SK-N-SH (cell line): ENCODE measurements at places on chromosomes 3 and 15.
A peak's percentile ranks its signal among the peaks of the same experiment; 100 is the strongest.

DNA sequence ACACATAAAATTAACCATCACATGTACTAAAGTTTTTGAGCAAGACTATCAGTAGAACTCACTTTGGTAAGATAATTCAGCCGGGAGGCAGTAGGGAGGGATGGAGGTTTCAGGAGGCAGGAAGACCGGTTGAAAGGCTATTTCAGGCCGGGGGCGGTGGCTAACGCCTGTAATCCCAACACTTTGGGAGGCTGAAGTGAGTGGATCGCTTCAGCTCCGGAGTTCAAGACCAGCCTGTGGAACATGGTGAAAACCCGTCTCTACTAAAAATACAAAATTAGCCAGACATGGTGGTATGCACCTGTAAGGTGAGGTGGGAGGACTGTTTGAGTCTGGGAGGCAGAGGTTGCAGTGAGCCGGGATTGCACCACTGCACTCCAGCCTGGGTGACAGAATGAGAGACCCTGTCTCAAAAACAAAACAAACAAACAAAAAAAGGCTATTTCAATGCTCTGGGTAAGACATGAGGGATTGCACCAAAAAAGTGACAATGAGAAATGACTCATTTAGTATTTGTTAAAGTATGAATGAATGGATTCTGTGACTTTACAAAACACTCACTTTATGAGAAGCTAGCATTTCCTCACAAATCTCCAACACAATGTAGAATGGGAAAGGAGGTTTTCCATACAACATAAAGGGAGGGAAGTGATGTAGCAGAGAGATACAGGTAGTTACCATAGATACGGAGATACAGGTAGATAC lies 43.9 kb downstream of the SH3BP5 start:
- no peak for DNase-seq

GRCh38 chr3:115359536-115359935 lies 212.4 kb upstream of the ZBTB20 start:
- no peak for DNase-seq

DNA sequence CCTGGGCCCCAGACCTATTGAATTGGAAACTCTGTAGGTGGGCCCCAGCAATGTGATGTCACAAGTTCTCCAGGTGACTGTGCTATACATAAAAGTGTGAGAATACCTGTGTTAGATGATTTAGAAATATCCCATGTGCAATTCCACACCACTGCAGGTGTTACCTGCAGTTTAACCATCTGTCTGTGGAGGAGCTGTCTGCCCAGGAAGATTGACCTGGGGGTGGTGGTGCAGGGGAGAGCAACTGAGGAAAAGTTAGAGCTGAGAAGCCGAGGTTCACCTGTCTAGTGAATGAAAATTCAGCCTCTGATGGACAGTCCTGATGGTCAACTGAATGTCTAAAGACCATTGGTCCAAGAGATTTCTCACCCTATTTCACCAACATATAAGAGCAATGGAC lies 132.2 kb upstream of the SLC24A5 start:
- DNase-seq, result no peak

- no peak for DNase-seq
Observed at GRCh38 chr3:34072297-34072696, 273.9 kb downstream of the PDCD6IP start.

- DNase-seq, result no peak
Observed at GRCh38 chr15:73879426-73879825, 6.1 kb downstream of the TBC1D21 start.

- DNase-seq, result no peak
Observed at GRCh38 chr15:71649894-71650293, 160.5 kb upstream of the NR2E3 start.

DNA sequence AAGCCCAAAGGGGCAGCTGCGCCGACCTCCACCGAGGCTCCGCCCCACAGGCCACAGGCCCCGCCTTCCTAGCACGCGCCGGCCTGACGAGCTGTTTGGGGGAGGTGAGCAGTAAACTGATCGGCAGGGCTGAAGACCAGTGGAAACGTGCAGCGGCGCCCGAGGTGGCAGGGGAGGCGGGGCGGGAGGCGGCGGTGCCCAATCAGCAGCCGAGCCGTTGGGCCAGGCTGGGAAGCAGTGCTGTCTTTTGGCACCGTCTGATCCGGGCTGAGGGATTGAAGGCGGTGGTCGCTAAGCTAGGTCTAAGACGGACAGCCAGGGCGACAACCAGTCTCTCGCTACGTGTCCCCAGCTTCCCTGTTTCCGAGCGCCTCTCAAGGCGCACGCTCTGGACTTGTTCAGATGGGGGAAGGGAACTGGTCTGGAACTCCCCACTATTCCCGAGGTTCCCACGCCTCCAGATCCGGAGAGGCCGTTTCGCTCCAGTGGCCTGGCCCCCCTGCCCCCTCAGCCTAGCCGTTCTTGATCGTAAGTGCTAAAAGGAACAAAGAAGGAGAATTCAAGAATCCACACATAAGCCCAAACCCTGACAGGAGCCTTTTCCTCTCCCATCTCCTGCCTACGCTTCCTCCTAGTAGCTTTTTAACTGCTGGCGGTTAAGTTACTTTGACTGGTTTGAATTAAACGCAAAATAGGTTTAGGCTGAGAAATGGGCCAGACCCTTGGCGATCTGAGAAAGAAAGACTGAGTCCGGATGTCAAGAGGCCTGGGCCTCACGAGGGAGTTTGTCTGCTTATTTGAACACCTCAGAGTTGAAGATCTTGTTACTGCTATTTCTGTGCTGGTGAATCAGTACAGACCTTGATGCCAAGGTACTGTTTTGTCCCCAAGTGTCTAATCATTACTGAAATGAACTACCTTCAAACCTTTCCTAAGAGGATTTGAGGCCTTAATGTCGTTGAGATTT lies at the start of gene FMN1:
FMN1 (minus strand) TSS at position 11 of the 967 bp plus-strand sequence. CDS start 39,800 bp downstream, outside the sequence.
- DNase-seq, result peak; percentile 95

DNA sequence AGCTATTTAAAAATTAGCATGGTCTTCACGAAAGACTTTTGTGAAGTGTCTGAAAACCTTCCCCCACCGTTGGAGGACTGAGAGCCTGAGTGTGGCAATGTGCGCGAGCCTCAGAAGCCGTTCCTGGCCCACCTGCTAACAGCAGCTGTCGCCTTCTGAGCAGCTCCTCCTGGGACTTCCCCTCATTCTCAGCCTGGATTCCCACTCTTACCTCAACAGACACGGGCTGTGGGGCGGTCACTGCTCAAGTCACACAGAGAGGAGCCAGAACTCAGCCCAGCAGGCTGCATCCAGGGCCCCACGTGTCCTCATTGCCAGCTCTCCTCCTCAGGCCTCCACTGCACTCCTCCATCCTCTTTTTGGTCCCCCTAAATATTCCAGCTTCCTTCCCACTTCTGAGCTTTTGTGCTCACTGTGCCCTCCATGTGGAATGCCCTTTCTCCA lies 7.8 kb downstream of the DNASE1L3 start:
- no peak for DNase-seq

- peak; percentile 12 for DNase-seq
Observed at GRCh38 chr3:192514081-192514753, 213.1 kb downstream of the FGF12 start.

DNA sequence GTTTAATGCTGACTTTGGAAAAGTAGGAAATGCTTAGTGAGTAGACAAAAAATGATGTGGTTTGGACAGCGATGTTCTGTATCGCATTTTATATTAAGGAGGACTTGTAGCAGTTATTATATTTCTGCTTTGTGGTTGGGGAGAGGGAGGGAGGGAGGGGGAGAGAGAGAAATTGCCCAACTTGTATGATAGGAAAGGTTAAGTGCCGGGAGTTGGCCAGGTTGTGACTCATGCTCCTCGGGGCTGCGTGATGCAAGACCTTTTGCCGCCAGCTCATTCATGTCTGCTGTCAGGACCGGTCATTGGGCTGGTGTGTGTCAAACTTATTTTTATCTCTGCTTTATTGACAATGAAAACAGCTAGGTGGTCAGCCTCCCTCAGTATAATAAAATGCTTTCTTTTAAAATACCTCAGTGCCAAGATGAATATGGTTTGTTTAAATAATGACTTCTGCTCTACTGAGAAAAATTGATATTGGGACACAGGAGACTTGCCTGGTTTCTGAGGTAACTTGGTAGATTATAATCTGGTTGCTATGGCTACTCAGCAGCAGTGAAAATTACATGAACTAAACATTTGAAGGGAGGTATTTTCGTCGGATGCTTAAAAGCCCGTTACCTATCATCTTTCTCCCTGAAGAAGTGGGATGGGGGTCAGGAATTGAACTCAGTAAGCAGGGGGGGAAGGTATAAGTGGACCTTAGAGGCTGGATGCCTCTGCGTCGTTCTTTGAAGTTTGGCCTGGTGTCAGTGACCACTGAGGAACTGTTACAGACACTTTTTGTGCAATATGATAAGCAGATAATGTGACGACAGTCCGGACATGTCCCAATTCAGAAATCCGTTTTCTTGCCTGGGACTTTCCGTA lies 90.7 kb downstream of the FNDC3B start:
- DNase-seq, result peak; percentile 65

GRCh38 chr3:82080792-82081191 lies 319.3 kb upstream of the GBE1 start:
- DNase-seq, result no peak

GRCh38 chr3:30227571-30228301 lies 378.7 kb upstream of the TGFBR2 start:
- no peak for DNase-seq

DNA sequence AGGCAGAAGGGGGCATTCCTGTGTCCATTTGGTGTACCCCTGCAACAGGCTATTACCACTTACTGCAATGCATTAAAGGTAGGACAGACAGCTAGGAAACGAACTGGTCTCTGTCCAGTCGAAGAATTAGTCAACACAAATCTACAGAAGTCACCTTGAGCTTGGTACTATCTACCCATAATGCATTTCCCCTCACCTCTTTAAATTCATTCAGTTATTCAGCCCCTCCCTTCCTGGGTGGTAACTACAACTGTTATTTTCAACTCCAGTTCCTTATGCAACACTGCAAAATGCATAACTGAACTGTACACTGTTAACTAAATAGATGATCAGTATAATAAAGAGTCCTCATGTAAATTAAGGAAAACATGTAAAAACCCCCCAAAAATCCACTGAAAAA lies 77.6 kb downstream of the MAGI1 start:
- no peak for DNase-seq

DNA sequence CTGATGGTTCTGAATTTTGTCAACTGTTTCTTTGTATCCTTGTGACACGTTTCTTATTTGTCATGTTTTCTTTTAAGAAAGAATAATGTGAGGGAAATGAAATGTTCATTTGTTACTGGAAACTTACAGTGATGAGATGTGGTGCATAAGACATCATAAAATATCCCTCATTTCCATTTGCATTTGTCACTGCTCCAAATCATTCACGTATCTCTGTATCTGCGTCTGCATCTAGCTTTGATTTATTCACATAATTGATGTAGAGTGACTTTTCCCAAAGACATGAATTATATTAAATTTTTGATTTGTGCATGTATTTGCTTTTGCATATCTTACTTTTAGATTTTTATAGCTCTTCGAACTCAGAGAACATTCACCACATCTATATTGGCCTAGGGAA lies 66.8 kb downstream of the CHL1 start:
- DNase-seq, result no peak

DNA sequence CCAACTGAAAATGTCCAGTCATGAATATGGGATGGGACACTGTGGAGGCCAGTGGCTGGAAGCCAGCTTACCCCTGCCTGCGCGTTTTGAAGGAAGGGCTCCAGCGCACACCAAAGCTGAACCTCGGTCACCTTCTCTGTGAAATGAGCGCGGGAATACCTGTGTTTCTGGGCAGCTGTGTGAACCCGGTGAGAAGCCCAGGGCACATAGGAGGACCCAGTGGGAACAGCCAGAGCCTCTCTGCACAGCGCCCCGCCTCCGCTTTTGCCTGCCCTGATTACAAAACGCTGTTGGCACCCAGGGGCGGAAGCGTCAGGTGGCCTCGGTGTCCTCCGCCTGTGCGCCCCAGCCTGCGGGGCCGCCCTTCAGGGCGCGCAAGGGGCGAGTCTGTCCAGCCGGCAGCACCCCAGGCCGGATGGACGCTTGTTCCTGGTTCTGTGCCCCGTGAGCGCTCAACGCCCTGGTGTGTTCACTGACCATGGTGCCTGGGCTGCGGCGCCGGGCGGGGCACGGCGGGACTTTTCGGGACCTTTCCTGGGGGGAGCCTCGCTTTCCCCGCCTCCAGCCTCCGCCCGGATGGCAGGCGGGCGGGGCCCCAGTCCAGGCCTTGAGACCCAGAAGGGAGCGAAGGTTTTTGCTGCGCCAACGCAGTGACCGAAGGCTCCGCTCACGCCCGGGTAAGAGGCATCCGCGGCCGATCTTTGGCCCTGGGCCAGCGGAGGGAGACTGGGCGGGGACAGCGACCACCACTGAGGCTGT lies at the start of gene SQOR:
SQOR (plus strand) TSS at position 598 of the 759 bp plus-strand sequence. CDS start 23,895 bp downstream, outside the sequence.
- peak; percentile 81 for DNase-seq

GRCh38 chr3:9795207-9795606 lies 2.3 kb downstream of the ARPC4 start:
- no peak for DNase-seq

- no peak for DNase-seq
Observed at GRCh38 chr15:39205506-39206371, 375.1 kb upstream of the THBS1 start.

DNA sequence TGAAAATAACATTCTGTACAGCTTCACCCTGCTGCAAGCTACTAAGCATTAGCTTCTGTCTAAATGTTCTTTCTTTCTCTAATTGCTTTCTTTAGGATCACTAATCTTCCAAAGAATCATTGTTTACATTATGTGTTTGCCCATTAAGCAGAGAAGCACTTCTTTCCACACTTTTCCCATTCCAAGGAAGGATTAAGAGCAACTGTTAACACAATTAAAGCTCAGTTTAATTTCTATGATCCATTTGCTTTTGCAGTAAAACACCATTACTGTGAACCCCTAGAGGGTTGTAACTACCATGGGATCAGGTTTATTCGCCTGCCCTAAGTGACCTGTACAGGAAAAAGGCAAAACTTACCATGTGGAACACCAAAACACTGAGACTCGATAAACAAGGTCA lies 125.8 kb upstream of the ZNF385D start:
- no peak for DNase-seq

DNA sequence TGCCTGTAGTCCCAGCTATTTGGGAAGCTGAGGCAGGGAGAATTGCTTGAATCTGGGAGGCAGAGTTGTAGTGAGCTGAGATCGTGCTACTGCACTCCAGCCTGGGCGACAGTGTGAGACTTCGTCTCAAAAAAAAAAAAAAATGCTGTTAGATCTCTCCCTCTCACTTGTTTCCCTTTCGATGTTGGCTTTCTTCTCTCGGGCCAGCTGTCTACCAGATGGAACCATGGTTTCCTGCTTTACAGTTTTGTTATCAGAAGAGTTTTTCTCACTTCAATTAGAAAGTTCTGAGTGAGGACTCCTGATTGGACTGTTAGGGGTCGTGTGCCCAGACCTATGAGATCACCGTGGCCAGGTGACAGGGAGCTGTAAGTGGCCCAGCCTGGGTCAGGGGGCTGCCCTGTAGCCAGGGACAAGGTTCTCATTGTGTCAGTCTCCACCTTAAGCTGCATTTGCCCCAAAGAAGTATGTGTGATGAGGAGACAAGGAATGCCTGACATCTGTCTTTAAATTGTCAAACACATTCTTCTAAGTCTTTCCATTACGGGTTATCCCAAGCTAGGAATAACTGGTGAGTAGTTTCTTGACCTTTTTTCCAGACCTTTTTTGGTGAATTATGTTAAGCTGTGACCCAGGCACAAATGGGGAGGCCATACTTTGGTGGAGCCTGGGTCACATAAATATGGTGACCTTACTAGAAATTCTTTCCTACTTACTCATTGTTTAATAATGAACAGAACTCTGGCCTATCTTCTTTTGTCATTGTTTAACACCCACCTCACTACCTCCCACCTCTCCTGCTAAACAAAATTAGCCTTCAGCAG lies 25.2 kb downstream of the SNAPC5 start:
- DNase-seq, result no peak
